IPS-NIHi11 (cell line): ENCODE measurements at places on chromosomes 3 and 15.

DNA sequence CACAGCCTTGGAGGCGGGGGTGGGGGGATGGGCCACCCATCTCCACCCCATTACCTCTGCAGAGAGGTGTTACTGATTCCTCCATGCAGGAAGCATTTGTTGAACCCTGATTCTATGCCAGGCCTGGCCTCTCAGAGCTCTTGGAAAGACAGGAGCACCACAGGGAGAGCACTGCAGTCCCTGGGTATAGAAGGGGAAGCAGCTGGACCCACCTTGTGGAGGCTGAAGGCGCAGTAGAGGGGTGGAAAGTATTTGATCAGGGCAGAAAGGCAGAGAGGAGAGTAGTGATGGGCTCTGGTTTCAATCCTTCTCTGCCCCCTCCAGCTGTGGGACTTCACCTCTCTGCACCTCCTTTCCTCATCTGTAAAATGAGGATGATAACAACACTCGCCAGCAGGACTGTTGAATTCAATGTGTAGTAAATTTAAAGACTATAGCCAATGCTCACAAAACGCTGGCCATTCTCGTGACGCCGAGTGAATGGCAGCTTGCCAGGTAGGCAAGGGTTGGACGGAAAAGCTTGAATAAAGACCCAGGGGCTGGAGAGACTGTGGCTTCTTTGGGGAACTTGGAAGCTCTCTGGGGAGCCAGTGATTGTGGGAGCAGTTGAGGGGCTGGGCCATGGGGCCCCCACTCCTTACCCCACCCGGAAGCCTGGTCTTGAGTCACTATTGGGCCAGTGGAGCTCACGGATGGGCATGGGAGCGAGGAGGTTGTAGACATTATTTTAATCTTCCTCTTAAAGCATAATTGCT, 8.0 kb upstream of the CCDC33 start:
- no peak for DNase-seq

DNA sequence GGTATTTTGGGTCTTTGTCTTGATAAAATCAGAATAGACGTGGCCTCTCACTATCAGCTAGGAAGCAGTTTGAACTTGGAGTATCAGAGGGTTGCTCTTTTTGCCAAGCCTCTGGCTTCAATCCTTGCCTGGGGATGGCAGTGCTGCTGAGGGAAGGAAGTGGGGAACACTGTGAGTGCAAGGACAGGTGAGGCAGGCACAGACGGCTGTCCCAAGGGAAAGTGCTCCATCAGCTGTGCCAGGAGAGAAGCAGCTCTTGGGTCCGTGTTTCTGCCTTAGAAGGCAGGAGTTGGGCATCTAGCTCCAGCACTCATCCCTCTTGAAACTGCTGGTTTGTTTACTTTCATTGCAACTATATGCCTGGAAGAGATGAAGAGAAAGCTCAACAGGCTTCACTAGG, 33.2 kb downstream of the PML start:
- no peak for DNase-seq

- no peak for DNase-seq
Measured at GRCh38 chr3:12318758-12319621, 30.1 kb downstream of the PPARG start.

GRCh38 chr3:128479558-128480086, 12.9 kb upstream of the DNAJB8 start:
- DNase-seq = no peak

DNA sequence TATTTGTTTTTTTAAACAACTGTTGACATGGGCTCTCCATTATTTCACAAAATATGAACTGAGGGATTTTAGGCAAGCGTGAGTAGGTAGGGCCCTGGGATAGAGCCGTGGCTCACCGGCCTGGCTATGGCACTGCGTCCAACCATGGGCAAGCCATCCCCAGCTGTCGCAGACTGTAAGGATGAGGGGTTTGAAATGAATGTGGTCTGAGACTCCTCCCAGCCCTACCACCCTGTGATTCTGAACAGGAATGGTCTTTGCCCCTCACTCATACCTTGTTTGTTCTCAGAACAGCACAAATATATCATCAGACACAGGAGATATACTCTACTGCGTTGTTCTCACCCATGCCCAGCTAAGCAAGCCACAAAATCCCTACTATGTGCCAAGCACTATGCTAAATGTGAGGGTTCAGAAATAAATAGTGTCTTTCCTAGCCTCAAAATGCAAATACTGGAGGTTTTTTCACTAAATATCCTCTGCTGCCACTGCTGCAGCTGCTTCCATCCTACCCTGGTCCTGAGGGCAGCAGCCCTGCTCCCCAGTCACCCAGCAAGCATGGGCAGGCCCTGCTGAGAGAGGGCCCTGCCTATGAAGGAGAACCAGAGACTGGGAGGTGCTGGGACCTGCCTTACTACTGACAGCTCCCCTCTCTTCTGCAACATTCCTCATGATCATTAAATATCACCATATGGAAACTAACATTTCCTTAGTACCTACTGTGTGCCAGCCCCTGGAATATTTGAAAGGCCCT, 102.8 kb downstream of the XXYLT1 start:
- no peak for DNase-seq

DNA sequence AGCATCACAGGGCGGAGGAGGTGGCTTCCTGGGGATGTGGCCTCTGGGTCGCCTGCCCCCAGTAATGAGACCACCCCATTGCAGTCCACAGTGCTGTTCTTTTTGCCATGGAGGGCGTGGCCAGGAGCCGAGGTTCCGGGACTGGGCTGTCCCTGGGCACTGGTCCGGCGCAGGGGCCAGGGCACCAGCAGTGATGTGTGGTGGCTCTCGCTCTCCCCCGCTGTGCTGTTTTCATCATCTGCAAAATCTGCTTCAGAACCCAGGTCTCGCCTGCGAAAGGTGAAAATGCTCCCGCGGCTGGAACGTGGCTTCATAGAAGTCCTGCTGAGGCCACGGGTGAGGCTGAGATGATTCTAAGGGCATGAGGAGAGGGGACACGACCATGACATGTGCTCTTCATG, 45.8 kb downstream of the SCN5A start:
- DNase-seq = no peak

DNA sequence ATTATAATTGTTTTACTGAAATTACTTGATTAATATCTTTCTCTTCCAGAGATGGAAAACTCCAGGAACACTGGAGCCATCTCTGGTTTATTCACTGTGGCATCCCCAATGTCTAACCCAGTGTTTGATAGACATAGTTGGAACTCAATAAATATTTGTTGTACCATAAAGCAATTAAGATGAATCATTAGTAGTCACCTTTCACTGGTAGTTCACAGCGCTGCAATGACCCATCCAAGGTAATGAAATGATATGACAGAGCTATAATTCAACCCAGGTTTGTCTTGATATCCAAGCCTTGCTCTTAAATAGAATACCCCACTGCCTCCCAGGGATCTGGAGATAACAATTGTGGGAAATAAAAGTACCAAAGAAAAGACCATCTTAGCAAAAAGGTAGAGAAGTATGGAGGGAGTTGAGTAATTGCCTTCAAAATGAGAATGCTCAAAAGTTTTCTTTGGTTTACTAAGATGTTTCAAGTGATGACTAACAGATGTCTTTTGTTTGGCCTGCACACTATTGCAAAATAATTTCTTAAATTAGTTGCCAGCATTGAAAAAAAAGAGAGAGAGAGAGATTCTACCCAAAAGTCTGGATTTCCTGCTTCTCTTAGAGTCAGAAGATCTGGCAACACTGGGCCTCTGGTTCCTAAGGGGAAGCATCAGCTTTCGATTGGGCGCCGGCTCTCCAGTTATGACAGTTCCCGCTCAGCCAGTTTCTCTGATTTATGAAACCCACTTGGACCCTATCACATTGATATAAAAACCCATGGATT, 348.5 kb downstream of the ERC2 start:
- no peak for DNase-seq

DNA sequence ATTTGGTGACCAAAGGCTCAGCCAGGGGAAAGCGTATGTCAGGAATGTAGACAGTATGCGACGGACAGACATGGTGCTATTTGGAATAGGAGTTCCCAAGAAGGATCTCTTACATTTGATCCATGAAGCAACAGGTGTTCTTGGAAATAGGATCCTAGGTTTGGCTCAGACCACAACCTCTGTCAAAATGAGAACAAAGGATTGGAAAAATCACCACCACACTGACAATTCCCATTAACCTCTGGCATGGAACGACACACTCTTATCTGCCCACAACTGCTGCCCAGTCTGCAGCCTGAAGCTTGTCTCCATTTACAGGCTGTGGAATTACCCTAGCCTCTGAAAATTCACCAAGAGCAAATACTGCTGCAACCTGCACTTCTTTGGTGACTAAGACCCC, 33.6 kb upstream of the LRRN1 start:
- DNase-seq = no peak

DNA sequence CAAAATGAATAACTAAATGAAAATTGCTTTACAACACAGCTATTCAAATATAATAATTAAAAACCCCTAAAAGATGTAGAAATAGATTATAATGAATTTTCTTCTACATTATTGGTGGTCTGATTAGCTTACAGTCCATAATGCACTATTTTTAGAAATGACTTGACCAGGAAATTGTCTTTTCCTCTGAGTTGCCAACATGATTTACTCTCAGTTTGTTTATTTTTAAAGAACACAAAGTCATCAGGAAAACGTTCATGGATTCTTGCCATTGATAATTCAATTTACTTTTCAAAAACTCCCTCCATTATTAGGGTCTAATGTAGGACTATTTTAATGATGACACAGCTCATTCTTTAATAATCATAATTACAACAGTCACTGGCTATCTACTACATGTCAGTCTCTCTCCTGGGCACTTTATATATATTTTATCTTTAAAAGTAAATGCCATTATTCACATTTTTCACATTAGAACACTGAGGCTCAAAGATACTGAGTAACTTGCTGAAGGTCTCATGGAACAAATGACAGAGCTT, 1.1 kb downstream of the TM4SF18 start:
- DNase-seq = no peak

DNA sequence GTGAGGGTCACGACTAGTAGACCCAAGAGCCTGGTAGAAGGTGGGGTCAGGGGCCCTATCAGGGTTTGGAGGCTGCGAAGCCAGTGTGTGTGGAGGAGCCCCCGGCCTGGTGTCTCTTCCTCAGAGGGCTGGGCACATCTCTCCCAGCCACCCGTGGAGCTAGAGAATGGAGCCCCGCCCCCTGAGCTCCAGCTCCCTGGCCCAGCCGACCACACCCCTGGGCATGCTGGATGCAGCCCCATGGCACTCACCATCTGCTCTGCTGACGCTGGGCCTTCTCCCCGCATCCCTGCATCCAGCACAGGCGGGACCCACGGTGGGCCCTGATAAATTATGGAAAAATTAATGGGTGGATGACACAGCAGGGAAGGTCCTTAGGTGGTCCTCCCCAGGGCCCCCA, 17.5 kb downstream of the ANKRD63 start:
- peak; percentile 58 for DNase-seq

- DNase-seq = no peak
Measured at GRCh38 chr3:25843332-25843731, 53.4 kb downstream of the OXSM start.

- no peak for DNase-seq
Measured at GRCh38 chr15:51367322-51367976, 26.0 kb downstream of the GLDN start.

- no peak for DNase-seq
Measured at GRCh38 chr15:93209690-93210445, 120.9 kb upstream of the RGMA start.

DNA sequence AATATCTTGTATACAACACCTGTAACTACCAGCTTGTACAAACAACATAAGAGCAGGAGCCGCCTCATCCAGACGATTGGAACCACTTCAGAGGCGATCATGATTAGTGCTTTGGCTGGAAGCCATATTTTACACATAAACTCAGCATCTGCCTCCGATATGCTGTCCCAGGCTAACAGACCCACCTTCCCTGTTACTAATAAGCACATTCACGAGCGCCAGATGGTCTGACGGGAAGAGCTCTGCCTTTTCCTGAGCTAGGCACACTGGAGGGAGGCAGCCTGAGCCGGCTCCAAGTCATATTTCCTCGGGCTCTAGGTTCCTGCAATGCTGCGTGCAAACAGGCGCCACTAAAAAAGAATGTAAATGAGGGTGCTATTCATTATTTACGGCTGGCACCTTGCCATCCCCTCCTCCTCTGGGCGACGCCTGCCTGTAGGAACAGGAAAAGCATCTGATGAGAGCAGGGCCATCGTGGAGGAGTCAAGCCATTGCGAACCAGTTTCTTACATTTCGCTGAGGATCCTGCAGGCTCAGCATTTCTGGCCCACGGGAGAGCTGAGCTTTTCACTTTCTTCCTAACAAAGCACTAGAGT, 98.2 kb downstream of the ANXA2 start:
- peak; percentile 23 for DNase-seq

- DNase-seq = no peak
Measured at GRCh38 chr15:40313531-40314398, 6.0 kb upstream of the PLCB2 start.

DNA sequence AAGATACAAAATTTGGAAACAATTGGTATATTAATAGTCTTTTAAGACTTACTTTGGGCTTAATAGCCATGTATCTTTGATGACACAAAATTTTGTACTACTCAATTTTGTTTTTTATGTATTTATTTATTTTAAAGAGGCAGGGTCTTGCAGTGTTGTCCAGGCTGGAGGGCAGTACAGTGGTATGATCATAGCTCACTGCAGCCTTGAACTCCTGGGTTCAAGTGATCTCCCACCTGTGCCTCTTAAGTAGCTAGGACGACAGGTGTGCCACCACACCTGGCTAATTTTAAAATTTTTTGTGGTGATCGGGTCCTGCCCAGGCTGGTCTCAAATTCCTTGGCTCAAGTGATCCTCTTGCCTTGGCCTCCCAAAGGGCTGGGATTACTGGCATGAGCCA, 6.5 kb downstream of the SPRED1 start:
- DNase-seq = no peak

DNA sequence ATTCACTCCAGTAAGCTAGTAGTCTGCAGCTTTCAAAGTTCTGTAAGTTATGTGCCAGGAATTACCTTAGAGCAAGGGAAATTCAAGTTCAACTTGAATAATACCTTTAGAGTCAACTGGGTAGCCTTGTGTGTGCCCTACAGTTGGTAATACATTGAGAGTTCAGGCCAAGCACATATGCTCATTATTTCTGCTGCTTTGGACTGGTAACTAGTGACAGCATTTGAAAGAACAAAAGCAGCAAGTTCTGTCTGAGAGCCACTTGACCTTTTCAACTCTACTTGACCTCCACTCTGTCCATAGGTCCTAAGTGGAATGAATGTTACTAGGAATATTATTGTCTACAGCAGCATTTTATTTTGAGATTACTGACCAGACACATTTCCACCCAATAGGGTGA, 723.5 kb downstream of the NLGN1 start:
- DNase-seq = no peak

- no peak for DNase-seq
Measured at GRCh38 chr3:71258116-71258515, 325.4 kb downstream of the FOXP1 start.
